ENCODE measurements at places on chromosomes 1 and 21. TPM values are rescaled to one million over a fixed set of nuclear protein-coding genes. Genes with fewer than 3 reads are reported as not detected.

AMY1A gene
- 9.1 TPM for total RNA-seq

FBXO2 gene
- total RNA-seq, result 12.7 TPM

SPRR3 gene
- not detected for total RNA-seq

FAAH gene
- 25.8 TPM for total RNA-seq

KRTAP21-2 gene
- not detected for total RNA-seq

FOXO6 gene
- 1.0 TPM for total RNA-seq

KRTAP21-1 gene
- total RNA-seq, result not detected

DNA sequence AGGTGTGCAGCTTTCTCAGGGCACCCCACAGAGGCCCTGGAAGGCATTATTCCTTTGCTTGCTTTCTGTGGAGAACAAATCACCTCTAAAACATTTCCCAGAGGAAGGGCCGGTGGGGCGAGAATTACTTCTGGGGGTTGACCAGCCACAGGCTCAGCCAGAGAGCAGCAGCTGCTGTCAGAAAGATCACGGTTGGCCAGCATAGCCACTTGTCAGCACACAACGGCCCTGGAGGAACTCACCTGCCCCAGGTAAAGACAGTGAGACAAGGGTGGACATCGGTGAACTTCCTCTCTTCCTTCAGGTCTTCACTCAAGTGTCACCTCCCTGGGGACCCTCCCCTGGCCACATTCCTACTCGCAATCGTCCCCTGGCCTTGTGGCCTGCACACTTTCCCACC, 69.5 kb upstream of the CLDN14 start:
- no peaks in the 10 kb centered on the region for H3K4me1 ChIP-seq
- H3K36me3 ChIP-seq, result no peaks in the 10 kb centered on the region
- H3K4me3 ChIP-seq, result no peak overlapping the region

GRCh38 chr21:32812035-32812434, 40.5 kb upstream of the PAXBP1 start:
- peaks cover 10% of the 10 kb centered on the region for H3K4me1 ChIP-seq
- no peaks in the 10 kb centered on the region for H3K27me3 ChIP-seq
- H3K36me3 ChIP-seq, result no peaks in the 10 kb centered on the region
- DNase-seq, result no peak
- H3K4me3 ChIP-seq, result no peak overlapping the region

DNA sequence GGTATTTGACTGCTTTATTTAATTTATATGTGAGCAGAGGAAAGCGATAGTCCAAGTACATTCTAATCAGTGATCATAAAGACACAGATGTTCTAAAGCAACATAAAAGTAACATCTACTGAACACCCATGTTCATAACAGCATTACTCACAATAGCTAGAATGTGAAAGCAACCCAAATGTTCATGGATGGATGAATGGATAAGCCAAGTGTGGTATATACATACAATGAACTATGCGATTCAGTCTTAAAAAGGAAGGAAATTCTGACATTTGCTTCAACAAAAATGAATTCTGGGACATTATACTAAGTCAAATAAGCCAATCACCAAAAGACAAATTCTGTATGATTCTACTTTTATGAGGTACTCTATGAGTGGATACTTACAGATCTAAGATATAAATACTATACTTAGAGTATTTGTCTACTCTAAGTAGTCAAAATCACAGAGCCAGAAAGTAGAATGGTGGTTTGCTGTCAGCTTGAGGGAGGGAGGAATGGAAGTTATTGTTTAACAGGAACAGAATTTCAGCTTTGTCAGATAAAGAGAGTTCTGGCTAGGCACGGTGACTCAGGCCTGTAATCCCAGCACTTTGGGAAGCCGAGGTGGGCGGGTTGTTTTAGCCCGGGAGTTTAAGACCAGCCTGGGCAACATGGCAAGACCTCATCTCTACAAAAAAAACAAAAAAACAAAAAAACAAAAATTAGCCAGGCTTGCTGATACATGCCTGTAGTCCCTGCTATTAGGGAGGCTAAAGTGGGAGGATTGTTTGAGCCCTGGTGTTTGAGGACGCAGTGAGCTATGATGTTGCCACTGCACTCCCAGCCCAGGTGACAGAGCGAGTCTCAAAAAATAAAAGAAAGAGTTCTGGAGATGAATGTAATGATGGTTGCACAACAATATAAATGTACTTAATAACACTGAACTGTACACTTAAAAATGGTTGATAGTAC, 79.7 kb upstream of the ARHGAP29 start:
- no peaks in the 10 kb centered on the region for H3K27me3 ChIP-seq
- no peak for DNase-seq
- no peaks in the 10 kb centered on the region for H3K36me3 ChIP-seq
- H3K4me1 ChIP-seq, result peaks cover 7% of the 10 kb centered on the region
- H3K4me3 ChIP-seq, result no peak overlapping the region

DNA sequence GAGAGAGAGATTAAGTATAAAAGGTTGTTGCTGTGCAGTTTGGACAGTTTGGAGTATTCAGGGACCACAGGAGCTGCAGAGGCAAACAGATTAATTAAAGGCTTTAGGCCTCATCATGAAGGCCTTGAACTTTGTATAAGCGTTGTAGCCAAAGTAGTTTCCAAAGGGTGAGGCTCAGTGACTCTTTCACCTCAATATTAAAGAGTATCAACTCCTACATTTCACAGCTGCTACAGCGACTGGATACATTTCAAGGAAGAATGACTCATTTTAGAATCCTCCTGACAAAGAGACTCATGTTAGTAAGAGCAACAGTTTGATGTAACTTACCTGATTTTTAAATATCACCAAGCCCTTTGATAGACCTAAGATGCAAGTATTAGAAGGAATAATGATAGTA, 355.5 kb downstream of the HLX start:
- H3K4me3 ChIP-seq, result no peak overlapping the region
- H3K27ac ChIP-seq, result no peak overlapping the region
- H3K4me1 ChIP-seq, result peaks cover 4% of the 10 kb centered on the region
- no peak for DNase-seq
- no peaks in the 10 kb centered on the region for H3K36me3 ChIP-seq

GRCh38 chr1:114956570-114956969, 73.1 kb upstream of the TSHB start:
- H3K4me1 ChIP-seq, result no peaks in the 10 kb centered on the region
- DNase-seq, result no peak
- peaks cover 5% of the 10 kb centered on the region for H3K27me3 ChIP-seq
- no peaks in the 10 kb centered on the region for H3K36me3 ChIP-seq
- H3K4me3 ChIP-seq, result no peak overlapping the region
- H3K27ac ChIP-seq, result no peak overlapping the region

DNA sequence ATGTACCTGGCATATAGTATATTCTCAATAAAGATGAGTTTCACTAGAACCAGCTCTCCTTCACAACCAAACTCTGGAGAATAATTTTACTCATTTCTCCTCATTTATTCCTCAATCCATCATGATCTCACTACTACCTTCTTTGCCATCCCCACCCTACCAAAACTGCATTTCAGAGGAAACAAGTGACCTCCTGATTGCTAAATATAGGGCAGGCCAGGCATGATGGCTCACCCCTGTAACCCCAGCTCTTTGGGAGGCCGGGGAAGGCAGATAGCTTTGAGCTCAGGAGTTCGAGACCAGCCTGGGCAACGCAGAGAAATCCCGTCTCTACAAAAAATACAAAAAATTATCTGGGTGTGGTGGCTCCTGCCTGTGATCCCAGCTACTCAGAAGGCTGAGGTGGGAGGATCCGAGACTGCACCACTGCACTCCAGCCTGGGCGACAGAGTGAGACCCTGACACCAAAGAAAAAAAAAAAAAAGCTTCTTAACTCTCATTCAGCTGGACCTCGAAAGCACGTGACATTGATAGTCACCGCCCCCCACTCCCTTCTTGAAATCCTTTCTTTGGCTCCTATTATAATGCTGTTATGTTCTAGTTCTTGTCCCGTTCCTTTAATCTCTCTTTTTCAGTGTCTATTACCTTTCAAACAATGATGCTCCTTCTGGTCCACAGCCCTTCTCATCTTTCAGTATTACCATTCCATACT, 2.1 kb downstream of the TESK2 start:
- peaks cover 24% of the 10 kb centered on the region for H3K4me1 ChIP-seq
- H3K27me3 ChIP-seq, result no peaks in the 10 kb centered on the region
- H3K36me3 ChIP-seq, result no peaks in the 10 kb centered on the region

GRCh38 chr1:238063454-238063853, 172.7 kb upstream of the ZP4 start:
- H3K27me3 ChIP-seq, result no peaks in the 10 kb centered on the region
- no peak overlapping the region for H3K27ac ChIP-seq
- H3K36me3 ChIP-seq, result no peaks in the 10 kb centered on the region
- H3K4me3 ChIP-seq, result no peak overlapping the region
- no peak for DNase-seq

GRCh38 chr1:23543707-23544443, 12.8 kb upstream of the E2F2 start:
- H3K36me3 ChIP-seq, result no peaks in the 10 kb centered on the region
- H3K27me3 ChIP-seq, result no peaks in the 10 kb centered on the region
- no peak for DNase-seq

DNA sequence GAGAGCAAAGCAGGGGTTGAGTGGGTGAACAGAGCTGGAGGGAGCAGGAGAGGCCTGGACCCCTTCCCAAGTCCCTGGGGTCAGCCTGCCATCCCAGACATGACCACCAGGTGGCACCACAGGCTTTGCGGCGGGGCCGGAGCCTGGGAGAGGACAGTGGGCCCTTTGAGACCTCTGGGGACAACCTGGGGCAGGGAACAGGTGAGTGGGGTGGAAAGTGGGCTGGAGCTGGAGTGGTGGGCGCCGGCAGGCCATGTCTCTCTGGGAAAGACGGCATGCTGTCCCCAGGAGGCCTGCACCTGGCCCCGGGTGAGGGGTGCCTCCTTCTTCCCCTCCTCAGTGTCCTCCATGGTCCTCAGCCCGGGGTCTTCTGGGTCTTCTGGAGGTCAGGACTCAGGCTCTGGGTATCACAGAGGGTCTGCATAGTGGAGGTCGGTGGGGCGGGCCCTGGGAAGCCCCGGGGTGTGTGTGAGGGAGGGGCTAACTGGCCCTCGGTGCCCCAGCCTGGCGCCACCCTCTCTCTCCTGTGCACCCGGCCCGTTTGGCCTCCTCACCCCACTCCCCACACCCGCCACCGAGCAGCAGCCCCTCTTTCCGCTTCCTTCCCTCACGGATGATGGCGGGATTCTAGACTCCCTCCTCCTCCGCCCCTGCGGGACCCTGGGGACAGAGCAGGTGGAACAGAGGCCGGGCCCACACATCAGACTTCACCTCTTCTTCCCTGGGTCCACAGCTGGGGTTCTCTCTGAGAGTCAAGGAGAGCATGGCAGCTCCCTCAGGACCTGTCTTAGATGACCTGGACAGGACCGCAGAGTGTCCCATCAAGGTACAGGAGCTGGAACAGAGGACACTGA, 28.5 kb upstream of the PKP1 start:
- DNase-seq, result peak; percentile 67
- H3K4me3 ChIP-seq, result no peak overlapping the region
- peaks cover 4% of the 10 kb centered on the region for H3K4me1 ChIP-seq
- H3K27ac ChIP-seq, result no peak overlapping the region
- no peaks in the 10 kb centered on the region for H3K36me3 ChIP-seq

DNA sequence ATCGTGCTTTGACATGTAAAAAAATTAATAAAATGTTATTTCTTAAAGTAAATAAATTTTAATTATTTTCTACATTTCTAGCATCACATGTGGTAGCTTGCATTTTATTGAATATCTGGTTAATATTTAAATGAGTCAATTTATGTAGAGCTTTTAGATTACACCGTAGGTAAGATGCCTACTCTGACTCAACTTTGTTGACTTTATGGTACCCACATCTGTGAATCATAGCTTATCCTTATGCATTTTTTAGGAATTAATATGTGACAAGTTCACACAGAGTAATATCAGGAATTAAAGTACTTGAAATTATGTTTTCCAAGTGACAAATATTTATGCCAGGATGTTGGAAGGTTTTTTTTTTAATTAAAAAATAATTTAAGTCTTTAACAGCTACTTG, 120.7 kb downstream of the LEPR start:
- no peaks in the 10 kb centered on the region for H3K27me3 ChIP-seq
- no peaks in the 10 kb centered on the region for H3K36me3 ChIP-seq
- no peaks in the 10 kb centered on the region for H3K4me1 ChIP-seq
- no peak overlapping the region for H3K4me3 ChIP-seq
- H3K27ac ChIP-seq, result no peak overlapping the region

DNA sequence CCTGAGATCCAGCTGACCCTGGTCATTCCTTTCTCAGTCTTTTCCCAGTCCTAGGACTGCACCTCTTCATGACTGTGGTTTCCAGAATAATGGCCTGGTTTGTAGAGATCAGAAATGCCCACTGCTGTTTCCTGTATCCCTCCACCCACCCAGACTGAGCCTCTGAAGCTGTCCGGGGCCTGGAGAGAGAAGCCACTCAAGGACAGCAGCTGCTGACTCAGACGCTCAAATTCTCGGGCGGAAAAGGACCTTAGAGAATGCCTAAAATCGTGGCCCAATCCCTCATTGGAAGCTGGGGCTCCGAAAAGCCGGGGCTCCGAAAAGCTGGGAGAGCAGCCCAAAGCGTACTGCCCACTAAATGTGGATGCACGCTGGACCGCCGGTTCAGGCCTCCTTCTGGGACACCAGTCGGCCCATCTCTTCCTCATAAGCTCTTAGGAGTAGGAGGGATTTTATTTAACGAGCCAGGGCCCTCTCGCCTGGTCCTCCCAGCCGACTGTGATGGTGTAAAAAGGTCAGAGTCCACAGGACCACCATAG, 7.8 kb upstream of the GPR61 start:
- H3K4me1 ChIP-seq, result peaks cover 11% of the 10 kb centered on the region
- DNase-seq, result no peak
- H3K36me3 ChIP-seq, result no peaks in the 10 kb centered on the region
- no peak overlapping the region for H3K4me3 ChIP-seq

DNA sequence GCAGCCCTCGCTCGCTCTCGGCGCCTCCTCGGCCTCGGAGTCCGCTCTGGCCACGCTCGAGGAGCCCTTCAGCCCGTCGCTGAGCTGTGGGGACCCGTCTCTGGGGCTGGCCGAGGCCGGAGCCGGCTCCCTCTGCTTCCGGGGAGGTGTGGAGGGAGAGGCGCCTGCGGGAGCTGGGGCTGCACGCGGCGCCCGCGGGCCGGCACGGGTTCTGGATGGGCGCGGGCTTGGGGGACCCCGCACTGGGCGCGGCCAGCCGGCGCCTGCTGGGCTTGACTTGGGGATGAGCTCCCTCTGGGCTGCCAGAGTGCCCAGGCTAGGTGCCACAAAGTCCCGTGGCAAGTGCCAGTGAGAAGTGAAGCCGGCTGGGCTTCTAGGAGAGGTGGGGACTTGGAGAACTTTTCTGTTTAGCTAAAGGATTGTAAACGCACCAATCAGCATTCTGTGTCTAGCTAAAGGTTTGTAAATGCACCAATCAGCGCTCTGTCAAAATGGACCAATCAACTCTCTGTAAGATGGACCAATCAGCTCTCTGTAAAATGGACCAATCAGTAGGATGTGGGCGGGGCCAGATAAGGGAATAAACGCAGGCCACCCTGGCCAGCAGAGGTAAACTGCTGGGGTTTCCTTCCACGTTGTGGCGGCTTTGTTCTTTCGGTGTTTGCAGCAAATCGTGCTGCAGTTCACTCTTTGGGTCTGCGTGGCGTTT, 20.2 kb downstream of the EXOC8 start:
- no peak overlapping the region for H3K27ac ChIP-seq
- DNase-seq, result no peak
- H3K4me1 ChIP-seq, result no peaks in the 10 kb centered on the region
- no peak overlapping the region for H3K4me3 ChIP-seq
- no peaks in the 10 kb centered on the region for H3K27me3 ChIP-seq
- no peaks in the 10 kb centered on the region for H3K36me3 ChIP-seq

GRCh38 chr21:40577285-40578043, 269.5 kb downstream of the DSCAM start:
- no peaks in the 10 kb centered on the region for H3K36me3 ChIP-seq
- H3K27ac ChIP-seq, result no peak overlapping the region
- H3K27me3 ChIP-seq, result peaks cover 5% of the 10 kb centered on the region
- H3K4me3 ChIP-seq, result no peak overlapping the region
- H3K4me1 ChIP-seq, result no peaks in the 10 kb centered on the region

GRCh38 chr1:206979379-206980043, 9.3 kb upstream of the FCAMR start:
- H3K36me3 ChIP-seq, result no peaks in the 10 kb centered on the region
- H3K4me1 ChIP-seq, result no peaks in the 10 kb centered on the region
- no peak overlapping the region for H3K27ac ChIP-seq
- DNase-seq, result no peak
